ENCODE measurements at places on chromosomes 16 and 17.

- DNase-seq = no peak
These were observed 88.2 kb upstream of the NOG start for GRCh38 chr17:56505154-56505756.

DNA sequence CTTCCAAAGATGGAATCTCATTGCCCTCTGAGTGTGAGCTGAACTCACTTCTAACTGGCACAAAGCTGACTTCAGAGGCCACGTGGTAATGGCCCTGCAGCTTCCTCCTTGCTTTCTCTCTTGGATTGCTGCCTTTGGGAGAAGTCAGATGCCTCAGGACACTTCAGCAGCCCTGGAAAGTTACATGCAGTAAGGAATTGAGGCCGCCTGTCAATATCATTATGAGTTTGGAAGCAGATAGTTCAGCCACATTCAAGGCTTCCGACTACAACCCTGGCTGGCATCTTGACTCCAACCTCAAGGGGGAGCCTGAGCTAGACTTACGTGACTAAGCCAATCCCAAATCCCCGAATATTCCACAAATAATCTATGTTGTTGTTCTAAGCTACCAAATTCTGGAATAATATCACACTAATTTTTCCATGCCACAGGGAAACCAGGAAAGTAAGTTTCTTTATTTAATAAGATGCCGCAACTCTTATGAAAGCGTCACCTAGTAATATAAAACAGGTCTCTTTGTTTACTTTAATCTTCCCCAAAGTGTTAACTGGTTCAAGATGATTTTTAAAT, 13.6 kb downstream of the CEP20 start:
- DNase-seq = peak; percentile 24

GRCh38 chr16:7408700-7409365, 76.2 kb downstream of the RBFOX1 start:
- no peak for DNase-seq

DNA sequence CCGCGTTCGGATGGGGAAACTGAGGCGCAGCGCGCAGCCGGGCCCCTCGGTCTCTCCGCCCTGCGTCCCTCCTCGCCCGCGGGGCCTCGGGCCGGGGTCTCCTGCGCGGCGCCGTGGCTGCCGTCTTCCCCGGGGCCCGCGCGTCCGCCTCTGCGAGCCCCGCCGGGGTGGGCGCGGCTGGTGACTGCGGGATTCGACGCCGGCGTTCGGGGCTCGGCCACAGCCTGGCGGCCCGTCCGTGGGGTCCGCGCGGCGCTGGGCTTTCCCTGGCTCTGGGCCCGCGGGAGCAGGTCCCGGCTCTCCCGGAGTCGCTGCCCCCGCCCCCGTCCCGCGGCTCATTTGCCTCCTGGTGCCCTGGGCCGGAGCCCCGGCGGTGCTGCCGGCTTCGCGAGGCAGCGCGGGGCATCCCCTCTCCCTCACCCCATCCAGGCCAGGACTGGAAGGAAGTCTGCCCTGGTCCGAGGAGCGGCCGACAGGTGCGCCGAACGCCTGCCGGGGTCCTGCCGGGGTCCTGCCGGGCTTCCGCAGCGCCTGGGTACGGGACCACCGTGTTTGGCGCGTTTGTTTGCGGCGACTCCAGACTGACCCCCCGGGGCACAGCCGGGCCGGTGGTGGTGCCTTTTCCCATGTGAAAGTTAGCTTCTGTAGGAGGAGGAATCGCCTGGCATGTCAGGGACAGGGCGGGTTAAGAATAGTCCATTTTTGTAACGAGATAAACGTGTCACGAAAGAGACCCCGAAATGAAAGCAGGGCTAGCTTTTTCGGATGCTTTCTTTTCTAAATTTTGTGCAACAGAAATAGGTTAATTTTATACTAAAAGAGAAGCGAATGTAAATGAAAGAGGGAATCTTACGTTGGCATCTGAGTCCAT, 671 bp downstream of the CHMP6 start:
- no peak for DNase-seq

GRCh38 chr16:52312716-52313115, 234.2 kb downstream of the TOX3 start:
- DNase-seq = no peak

- no peak for DNase-seq
These were observed 16.3 kb upstream of the DPEP1 start for GRCh38 chr16:89596957-89597649.

GRCh38 chr16:18969050-18969854, 14.5 kb upstream of the TMC7 start:
- peak; percentile 81 for DNase-seq

GRCh38 chr17:61253362-61253761, 146.3 kb upstream of the TBX2 start:
- DNase-seq = no peak

- no peak for DNase-seq
These were observed 23.2 kb downstream of the MYH3 start for GRCh38 chr17:10633738-10634379.

- DNase-seq = no peak
These were observed 178.3 kb upstream of the CHMP6 start for GRCh38 chr17:80813318-80813717.

GRCh38 chr16:55561319-55561848, 5.1 kb upstream of the CAPNS2 start:
- DNase-seq = no peak

- peak; percentile 17 for DNase-seq
These were observed 596 bp downstream of the UNKL start for GRCh38 chr16:1413684-1414531.

GRCh38 chr16:88020516-88020885, 69.3 kb downstream of the BANP start:
- no peak for DNase-seq

DNA sequence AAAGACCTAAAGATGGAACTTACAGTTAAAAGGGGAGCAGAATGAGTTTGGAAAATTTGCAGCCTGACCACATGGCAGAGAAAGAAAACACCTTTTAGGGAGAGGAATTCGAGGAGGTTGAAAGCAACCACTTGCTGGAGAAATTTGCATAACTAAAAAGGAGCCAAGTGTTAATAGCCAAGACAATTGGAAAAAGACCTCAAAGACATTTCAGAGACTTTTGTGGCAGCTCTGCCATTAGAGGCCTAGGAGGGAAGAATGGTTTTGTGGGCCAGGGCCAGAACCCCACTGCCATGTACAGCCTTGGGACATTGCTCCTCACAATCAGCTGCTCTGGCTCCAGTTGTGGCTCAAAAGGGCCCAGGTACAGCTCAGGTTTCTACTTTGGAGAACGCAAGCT, 338.5 kb downstream of the UTP18 start:
- no peak for DNase-seq

- no peak for DNase-seq
These were observed 2.4 kb downstream of the MLKL start for GRCh38 chr16:74698222-74698621.

- no peak for DNase-seq
These were observed 24.0 kb downstream of the CYLD start for GRCh38 chr16:50765861-50766260.

DNA sequence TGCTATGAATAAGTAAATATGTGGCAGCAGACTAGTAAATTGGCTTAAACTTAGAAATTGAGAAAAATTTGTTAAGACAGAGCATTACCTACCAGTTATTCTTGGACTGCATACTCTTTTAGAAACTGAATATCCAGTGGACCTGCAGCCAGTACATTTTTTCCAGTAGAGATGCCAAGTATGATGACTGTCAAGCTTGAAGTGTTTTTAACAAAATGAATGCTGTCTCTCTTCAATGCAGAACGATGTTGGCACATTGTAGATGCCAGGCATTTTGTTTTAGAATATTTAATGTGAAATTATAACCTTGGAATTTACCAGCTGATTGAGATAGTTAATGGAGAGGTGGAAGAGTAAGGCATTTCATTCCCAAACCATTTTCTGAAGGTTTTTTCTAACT, 52.5 kb downstream of the NFAT5 start:
- DNase-seq = no peak

DNA sequence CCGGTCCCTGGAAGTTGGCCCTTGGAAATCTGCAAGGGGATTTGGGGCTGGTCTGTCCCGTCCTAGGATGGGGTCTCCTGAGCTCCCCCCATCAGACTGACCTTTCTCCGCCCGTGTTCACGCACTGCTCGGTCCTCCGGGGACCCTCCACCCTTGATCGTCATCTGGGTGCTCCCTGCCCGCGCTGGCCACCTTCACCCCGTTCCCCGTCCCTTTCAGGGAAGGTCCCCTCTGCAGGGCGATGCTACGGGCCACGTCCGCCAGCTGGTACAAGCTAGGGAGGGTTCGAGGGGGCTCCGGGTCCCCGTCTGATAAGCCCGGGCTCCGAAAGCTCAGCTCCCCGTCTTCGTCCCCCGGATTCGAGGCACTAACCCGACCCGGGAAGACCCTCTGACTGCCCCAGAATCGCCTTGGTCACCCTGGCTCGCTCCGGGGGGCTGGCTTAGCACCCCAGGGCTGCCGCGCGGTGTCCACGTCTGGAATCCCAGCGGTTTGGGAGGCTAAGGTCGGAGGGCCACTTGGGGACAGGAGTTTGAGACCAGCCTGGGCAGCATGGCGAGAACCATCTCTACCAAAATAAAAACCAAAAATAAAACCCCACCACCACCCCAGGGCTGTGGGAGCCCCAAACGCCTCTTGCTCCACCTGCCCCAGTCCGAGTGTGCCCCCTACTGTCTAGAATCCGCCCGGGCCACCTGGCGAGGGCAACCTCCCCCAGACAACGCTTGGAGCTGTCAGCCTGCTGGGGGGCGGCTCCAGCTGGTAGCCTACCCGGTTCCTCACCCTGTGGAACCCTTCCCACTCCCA, 1.1 kb upstream of the SLC43A2 start:
- no peak for DNase-seq

GRCh38 chr17:77786090-77786489, 172.4 kb upstream of the TNRC6C start:
- no peak for DNase-seq

GRCh38 chr17:42313389-42313772, 25.1 kb downstream of the STAT5A start:
- no peak for DNase-seq

GRCh38 chr17:50072130-50072529, 16.2 kb downstream of the ITGA3 start:
- no peak for DNase-seq

GRCh38 chr17:39246274-39246673, 20.5 kb upstream of the STAC2 start:
- DNase-seq = no peak

- no peak for DNase-seq
These were observed 33.9 kb upstream of the FAAP100 start for GRCh38 chr17:81586096-81586495.

GRCh38 chr16:55016515-55016914, 85.8 kb downstream of the IRX5 start:
- DNase-seq = no peak

DNA sequence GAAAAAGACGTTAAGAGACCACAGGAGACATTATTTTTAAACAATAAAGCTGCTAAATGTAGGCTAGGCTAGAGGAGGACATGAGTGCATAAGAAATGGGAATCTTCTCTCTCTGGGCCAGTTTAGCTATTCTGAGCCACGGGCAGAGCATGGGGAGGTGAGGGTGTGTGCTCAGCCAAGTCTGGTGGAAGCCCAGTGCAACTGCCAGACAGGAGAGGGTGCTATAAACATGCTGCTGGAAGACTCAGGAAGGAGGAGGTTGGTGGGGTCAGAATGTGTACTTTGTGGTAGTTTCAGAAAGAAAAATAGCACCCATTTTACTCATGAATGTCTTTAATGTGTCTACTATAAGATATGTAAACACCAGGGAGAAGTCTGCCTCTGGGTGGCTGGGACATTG, 5.9 kb upstream of the SDK2 start:
- DNase-seq = peak; percentile 67

DNA sequence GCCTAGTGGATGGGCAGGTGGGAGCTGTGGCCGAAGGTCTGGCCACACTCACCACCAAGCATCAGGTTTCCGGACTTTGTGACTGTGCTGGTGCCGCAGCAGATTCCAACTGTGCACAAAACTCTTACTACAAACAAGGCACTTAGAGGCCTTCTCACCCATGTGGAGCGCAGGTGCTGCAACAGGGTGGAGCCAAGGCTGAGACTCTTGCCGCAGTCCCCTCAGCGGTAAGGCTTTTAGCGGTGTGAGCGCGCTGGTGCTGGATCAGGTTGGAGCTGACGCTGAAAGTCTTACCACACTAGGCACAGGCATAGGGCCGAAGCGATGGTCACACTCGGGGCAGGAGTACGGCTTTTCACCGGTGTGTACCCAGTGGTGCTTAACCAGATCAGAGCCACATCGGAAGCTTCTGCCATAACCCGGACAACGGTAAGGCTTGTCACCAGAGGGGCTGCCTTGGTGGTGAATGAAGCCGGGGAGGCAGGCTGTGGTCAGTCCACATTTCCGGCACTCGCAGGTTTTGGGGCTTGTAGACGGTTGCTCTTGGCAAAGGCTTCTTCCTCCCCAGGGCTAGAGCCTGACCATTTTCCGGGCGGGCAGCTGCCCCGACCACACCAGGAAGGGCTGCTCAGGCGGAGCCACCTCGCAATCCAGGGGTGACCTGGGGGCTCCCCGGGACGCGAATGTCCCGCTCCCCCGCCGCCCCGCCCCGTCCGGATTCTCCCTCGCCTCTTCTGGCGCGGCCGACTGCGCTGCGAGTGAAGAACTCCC, 1.0 kb upstream of the ARMC5 start:
- DNase-seq = peak; percentile 38

DNA sequence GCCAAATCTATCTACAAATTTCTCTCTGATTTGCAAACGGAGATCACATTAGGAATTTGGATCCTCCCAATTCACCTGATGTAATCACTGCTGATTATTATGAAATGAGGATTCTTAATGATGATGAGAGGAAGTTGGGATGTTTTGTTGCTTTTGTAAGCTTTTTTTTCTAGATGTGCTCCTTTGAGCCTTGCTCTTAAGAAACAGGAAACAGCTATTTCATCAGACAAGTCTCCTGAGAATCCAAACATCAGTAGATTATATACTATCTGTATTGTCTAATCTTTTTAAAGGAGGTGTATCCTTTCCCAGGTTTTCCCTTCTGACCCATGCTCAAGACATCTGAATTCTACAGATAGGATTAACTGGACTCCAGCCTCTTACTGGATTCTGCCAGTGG, 73.3 kb downstream of the KIF2B start:
- no peak for DNase-seq

DNA sequence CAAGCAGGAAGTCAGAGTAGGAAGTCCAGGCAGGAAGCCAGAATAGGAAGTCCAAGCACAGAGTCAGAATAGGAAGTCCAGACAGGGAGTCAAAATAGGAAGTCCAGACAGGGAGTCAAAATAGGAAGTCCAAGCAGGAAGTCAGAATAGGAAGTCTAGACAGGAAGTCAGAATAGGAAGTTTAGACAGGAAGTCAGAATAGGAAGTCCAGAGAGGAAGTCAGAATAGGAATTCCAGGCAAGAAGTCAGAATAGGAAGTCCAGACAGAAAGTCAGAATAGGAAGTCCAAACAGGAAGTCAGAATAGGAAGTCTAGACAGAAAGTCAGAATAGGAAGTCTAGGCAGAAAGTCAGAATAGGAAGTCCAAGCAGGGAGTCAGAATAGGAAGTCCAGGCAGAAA, 105.3 kb upstream of the C16orf82 start:
- no peak for DNase-seq

GRCh38 chr17:32116937-32117336, 25.4 kb upstream of the RHOT1 start:
- peak; percentile 71 for DNase-seq

DNA sequence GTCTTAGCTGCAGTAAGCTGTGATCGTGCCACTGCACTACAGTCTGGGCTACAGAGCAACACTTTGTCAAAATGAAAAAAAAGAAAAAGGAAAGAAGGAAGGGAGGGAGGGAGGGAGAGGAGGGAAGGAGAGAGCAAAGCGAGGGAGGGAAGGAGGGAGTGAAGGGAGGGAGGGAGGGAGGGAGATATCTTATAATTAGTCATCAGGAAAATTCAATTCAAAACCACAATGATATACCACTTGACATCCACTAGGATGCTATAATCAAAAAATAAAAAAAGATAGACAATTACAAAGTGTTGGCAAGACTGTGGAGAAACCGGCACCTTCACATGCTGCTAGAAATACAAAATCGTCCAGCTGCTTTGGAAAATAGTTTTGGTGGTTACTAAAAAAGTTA, 93.8 kb downstream of the CDC27 start:
- DNase-seq = no peak
